ENCODE measurements at places on chromosomes 5 and 9.

DNA sequence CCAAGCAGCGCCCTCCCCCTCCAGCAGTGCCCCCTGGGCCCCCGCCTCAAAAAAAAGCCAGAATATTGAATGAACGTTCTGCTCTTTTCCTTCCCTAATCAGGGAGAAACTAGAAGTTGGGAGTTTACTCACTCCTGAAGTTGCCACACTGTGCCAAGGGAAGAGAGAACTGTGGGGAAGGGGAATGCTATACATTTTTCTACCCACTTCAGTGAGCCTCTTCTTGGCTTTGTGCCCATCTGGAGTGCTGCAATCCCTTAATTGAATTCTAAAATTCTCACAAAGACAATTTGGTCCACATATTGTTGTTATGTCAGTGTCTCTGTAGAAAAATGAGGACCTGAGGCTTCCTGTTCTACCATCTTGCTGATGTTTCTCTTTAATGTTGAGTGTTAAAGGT lies 443.7 kb downstream of the DIRAS2 start:
- no peak for DNase-seq

DNA sequence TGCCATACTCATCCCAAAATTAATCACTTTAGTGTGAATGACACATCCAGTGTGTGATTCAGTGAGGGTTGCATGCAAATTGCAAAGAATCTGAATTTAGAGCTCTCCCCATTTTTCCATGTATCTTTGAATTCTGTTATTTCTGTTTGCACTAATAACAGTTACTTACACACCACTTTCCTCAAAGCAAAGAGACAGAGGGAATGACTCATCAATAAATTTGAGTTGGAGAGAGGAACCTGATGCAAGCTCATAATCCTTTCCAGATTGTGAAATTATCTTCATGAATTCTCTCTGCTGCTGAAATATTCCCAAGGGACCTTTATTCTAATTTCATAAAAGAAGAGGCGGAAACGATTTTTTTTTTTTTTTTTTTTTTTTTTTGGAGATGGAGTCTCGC lies 204.8 kb downstream of the CDH9 start:
- no peak for DNase-seq

DNA sequence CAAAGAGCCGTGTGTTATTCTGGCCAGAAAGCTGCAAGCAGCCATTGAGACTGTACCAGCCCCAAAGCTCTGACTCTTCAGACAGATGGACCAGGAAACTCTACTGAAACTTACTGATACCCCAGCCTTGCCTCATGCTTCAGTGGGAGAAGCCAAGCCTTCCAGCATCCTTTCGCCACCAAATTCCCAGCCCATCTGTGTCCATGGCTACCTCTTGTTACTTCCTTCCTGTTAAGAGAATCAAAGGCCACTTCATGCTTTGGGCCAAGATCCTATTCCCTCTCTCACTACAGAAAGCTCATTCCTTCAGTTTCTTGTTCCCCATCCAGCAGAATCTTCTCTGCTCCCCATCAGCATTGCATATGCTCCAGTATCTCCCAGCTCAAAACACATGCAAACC lies 46.9 kb upstream of the FREM1 start:
- DNase-seq: no peak

- DNase-seq: no peak
These were observed 2.2 kb upstream of the CEP120 start for GRCh38 chr5:123425431-123425830.

DNA sequence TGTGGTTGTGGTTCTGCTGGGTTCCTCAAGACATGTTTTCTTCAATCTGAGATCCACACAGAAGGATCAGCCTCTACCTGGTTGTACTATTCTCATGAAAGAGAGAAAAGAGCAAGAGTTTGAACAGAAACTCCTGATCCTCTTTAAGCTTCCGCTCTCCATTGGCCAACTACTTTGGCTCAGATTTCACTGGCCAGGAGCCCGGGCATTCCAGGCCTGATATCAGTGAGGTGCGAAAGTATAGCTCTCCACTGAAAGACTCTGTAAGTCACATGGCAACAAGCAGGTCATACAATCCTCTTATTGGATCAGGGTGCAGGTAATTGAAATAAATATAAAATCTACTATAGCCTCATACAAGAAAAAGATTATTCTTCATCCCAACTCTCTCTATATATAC lies 920.5 kb downstream of the TLE4 start:
- no peak for DNase-seq

- no peak for DNase-seq
These were observed 351.5 kb downstream of the GADD45G start for GRCh38 chr9:89956331-89956730.

DNA sequence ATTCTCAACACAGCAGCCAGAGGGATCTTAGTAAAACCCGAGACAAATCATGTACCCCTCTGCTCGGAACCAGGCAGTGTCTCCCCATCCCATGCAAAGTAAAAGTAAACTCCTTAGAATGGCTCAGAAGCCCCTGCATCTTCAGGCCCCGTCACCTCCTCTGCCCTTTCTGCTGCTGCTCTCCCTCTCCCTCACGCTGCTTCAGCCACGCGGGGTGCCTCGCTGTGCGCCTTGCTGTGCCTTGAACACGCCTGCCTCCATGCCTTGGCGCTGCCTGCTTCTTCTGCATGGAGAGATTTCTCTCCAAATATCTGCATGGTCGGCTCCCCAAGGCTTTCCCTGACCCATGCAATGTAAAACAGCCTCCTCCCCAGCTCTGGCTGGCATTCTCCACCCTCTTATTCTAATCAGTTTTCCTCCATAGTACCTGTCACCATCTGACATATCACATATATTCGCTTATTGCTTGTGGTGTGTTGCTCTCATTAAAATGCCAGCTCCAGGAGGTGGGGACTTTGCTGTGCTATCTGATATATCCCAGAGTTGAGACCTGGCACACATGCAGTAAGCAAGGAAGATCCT lies 8.0 kb downstream of the GPRIN1 start:
- DNase-seq: no peak

DNA sequence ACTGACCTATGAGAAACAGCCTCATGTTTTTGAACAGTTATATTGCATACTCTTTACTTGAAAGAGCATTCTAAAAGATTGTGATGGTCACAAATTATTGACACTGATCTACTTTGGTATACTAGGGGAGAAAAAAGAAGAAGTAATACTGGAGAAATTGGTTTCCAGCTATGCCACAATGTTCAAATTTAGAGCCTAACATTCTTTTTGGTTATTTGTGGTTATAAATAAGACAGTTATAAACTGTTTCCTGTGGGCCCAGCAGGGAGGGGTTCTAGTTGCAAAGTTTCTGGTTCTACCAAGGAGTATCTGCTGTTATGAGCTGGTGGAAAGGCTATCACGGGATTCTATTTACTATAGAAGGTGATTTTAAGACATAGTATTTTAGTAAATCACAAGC lies 4.8 kb downstream of the CWC27 start:
- no peak for DNase-seq

- no peak for DNase-seq
These were observed 105.9 kb downstream of the RFX3 start for GRCh38 chr9:3419893-3420292.

DNA sequence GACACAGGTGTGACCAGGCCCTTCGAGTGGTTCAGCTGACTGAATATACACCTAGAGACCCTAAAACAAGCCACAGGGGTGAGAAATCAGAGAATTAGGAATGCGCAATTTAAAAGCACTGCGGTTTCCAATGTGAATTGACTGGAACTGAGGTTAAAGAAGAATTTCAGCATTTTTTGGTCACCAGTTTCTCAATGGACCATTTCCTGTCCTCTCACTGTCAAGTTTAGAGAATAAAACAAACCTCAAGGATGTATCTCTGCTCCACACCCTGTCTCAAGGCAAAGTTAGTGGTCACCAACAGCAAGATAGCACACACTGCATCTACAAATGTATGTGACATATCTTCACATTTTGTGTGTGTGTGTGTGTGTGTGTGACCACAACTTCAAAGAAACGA lies 143.8 kb upstream of the MAP3K1 start:
- no peak for DNase-seq

GRCh38 chr5:76745670-76746069 lies 29.7 kb downstream of the F2R start:
- no peak for DNase-seq

GRCh38 chr5:171386861-171387344 lies 746 bp upstream of the NPM1 start:
- no peak for DNase-seq

DNA sequence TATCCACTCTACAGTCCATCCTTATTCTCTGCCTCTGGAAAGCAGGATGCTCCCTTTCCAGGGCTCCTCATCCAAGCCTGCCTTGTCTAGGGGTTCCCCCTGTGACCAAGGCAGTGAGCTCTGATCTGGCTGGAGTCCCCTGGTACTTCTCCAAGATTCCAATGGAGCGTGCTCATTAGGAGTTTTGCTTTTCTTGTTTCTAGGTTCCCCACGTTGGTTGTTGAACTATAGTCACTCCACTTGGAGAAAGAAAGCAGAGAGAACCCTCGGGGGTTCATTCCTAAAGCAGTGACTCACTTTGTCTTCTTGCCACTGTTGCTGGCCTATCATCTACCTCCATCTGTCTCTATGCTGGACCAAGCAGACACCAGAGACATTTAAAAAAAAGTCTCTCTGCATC lies 192.6 kb downstream of the TLE4 start:
- DNase-seq: no peak

DNA sequence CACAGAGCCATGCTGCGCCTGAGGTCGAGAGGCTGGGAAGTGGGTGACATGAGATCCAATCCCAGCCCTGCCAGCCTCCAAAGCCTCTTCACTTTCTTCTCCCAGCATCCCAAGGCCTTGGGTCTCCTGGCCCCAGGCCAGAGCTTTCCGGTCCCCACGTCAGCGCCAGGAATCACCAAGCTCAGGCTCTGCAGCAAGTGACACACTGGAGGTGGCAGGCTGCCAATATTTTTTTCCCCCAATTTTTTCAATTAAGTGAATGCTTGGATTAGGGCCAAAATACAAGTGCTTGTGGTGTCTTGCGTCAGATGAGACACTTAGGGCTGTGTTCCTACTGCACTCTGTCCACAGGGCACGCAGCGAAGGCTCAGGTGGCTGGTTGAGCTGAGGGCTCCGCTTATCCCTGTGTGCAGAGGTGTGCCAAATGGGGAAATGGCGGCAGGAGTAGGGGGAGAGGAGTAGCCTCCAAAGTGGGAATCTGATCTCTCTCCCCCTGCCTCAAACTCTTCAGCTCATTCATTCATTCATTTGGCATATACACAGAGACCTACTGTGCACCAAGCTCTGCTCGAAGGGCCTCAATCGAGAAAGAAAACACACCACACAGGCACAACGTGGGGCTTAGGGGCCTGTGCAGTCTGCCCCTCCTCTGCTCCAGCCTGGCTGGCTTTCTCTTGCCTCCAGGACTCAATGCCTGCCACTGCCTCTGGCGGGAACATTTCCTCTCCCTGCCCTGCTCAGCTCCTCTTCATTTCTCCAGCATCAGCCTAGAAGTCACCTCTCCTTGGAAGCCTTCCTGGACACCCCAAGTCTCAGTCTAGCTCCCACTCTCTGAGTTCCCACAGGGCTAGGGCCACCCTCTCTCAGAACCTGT lies 16.6 kb downstream of the SH3PXD2B start:
- DNase-seq: no peak

DNA sequence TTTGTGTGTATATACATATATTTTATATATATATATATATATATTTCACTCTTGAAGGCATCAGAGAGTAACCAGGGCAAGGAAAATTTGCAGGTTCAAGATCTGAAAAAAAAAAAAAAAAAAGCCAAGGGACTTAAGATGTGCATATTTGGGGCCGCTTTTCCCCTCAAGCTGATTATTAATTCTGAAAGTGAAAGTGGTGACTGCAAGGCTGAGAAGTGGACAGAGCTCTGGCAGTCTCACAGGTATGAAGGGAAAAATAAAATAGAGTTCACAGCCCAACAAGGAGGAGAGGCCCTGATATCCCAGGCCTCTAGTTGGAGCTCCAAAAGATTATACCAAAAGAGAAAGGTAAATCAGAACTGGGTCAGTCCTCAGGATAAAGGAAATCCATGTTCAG lies 234.4 kb upstream of the GAS1 start:
- DNase-seq: no peak

- no peak for DNase-seq
These were observed 18.3 kb upstream of the IL9 start for GRCh38 chr5:135913713-135914626.

- no peak for DNase-seq
These were observed 13.3 kb downstream of the ANXA6 start for GRCh38 chr5:151144275-151144674.

DNA sequence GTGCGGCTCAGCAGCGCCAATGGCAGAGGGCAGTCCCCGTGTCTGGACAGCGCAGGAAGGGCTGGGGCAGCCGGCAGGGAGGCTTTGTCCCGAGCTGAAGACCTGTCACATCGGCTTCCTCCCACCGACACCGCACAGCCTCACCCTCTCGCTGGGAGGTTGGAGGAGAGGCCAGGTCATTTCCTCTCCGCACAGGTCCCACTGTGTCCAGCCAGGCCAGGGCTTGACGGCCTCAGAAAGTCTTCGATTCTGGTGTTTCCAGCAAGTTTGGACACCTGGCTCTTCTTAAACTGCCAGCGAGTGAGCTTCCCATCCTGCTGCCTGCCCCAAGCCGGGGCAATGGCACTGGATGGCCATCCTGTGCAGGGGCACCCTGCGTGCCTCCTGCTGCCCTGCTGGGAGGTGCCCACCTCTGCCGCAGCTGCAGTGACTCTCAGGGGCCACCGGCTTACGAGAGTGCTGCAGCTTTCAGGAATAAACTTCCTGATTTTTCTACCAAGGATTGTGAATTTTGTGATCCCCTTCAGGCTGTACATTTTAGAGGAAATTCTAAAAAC lies 33.9 kb downstream of the AHRR start:
- DNase-seq: no peak
